ENCODE measurements at places on chromosomes 11 and 22.

DNA sequence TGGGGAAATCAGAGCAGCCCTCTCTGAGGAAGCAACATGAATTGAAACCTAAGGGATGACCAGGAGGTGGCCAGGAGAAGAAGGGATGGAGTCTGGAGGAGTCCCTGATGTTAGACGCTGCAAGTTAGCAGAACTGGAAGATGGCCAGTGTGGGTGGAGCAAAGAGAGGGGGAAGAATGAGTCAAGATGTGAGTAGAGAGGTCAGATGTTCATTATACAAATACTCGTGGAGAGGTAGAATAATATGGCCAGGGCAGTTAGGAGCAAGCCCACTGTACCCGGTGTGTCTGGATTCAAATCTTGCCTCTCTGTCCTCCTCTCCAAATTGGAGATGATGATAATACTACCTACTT is 242.0 kb downstream of the TENM4 start:
- DNase-seq = no peak

GRCh38 chr22:38191055-38191454 is 9.4 kb upstream of the PLA2G6 start:
- no peak for DNase-seq

DNA sequence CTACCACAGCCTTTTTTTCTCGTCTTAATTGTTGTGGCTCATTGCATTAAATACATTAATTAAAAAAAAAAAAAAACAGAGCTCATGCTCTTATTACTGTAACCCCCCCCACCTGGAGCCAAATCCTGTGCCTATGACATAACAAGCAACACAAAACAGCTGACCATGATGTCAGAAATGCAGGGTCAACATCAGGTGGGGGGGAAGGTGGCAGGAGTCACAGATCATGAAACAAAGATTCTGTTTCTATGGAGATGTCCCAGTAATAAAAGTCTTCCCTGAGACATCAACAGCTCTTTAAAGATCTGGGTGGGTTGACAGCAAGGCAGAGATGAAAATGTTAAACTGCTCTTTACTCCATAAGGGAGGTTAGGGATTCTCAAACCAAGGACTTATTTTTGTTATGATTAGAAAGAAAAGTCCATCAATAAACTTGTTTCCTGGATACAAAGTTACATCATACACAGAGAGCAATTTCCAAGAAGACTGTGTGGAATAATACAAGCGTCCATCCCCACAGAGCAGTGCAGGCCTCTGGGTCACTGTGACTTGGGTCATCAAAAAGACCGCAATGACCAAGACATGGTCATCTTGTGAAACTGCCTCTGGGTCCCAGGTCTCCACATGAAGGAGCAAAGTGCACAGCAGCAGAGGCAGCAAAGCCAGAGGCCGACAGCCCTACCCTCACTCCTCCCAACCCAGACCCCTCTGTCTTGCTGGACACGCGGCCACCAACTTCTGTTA is 42.7 kb upstream of the CYP2D6 start:
- no peak for DNase-seq

GRCh38 chr11:22192642-22193347 is at the start of gene ANO5:
ANO5 (plus strand) TSS chr11:22193085; CDS start chr11:22193493, 408 bp downstream.
- peak; percentile 18 for DNase-seq

DNA sequence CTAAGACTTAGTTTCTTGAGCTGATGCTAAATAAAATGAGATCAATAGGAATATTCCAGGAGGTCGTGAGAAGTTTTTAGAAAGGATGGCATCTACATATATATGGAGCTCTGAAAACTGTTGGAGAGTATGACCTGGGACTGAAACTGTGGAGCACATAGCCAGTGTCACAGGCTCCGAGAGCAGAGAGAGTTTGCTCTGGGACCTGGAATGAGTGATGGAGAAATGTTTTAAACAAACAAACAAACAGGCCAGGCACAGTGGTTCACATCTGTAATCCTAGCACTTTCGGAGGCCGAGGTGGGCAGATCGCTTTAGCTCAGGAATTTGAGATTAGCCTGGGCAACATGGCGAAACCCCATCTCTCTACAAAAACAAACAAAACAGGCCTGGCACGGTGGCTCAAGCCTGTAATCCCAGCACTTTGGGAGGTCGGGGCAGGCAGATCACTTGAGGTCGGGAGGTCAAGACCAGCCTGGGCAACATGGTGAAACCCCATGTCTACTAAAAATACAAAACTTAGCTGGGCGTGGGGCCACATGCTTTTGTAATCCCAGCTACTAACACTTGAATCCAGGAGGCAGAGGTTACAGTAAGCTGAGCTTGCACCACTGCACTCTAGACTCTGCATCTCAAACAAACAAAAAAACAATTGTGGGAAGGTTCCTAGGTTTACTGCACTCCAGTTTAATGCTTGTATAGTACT is 67.1 kb downstream of the SLC35F2 start:
- no peak for DNase-seq

GRCh38 chr11:85823816-85824215 is 12.9 kb upstream of the SYTL2 start:
- no peak for DNase-seq

DNA sequence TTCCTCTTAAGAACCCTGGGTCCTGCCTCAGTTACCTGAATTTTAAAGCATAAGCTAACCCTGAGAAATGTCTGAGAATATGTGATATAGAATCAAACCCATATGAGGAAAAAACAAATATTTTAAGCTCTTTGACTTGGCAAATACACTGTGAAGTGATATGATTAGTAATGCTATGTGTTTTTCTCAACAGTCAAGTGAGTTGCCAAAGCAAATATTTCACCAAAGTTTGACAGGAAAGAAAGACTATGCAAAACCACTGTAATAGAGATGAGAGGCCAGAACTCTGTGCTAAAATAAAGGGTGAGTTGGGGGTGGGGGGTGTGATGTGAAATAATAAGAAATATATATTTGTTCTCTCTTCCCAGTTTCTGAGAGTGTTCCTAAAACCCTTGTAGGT is 613.5 kb upstream of the CCDC179 start:
- DNase-seq = no peak

DNA sequence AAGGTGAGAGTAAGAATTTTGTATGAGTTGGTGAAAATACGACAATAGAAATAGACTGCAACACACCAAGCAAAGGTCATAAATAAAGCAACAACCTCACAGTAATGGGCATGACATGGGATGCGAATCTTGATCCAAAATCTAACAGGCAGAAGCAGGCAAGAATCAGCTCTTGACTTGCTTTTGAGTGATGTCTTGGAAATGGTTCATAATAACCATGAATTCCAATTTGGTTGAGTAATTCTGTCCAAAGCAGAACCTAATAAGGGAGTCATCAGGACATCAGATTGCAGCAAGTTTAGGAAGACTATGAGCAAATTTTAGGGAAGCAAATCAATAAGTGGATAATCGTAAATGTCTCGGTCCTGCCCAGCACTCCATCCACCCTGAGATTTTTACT is 224.0 kb upstream of the ISX start:
- DNase-seq = no peak

- no peak for DNase-seq
Measured at GRCh38 chr11:37442576-37442975, 844.5 kb upstream of the RAG2 start.

DNA sequence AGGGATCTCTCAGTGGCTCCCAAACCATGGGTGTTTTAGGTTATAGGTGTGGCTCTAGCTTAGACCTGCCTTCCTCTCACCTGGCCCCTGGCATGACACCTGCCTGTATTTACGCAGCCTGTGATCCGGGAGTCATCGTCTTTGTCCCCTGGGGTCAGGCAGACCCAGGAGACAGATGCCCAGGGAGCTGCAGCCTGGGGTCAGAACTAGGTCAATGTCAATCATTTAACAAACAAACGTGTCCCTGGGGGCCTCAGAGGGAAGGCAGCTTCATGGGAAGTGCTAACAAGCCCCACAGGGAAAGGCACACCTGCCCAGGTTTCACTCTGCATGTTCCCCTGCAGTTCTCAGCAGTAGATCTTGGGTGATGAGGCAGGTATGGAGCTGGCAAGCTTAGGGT is 12.0 kb downstream of the BACE1-AS start:
- no peak for DNase-seq

DNA sequence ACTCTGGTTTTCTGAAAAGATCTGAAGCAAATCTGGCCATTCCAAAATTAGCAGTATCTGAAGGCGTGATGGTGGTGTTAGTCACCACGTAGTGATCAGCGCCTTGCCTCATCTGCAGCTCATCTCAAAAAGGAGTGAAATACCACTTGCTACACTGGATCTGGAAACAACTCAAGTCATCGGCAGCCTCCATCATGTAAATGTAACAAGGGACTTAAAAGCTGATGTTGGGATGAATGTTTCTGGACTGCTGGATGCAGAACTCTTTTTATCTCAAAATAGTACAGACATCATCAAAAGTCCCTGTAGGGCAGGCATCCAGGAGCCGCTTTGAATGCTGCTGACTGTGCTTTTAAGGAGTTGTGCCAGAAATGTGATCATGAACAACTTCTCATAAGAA is 14.1 kb upstream of the APLP2 start:
- DNase-seq = no peak

- no peak for DNase-seq
Measured at GRCh38 chr11:84522331-84522730, 1104.8 kb downstream of the DLG2 start.

- DNase-seq = no peak
Measured at GRCh38 chr11:359181-359714, 10.1 kb upstream of the B4GALNT4 start.

- DNase-seq = no peak
Measured at GRCh38 chr11:123681030-123681429, 26.6 kb upstream of the SCN3B start.

- no peak for DNase-seq
Measured at GRCh38 chr11:102914238-102915043, 39.7 kb upstream of the MMP12 start.

GRCh38 chr22:16834971-16835370 is 9.8 kb upstream of the XKR3 start:
- DNase-seq = no peak

DNA sequence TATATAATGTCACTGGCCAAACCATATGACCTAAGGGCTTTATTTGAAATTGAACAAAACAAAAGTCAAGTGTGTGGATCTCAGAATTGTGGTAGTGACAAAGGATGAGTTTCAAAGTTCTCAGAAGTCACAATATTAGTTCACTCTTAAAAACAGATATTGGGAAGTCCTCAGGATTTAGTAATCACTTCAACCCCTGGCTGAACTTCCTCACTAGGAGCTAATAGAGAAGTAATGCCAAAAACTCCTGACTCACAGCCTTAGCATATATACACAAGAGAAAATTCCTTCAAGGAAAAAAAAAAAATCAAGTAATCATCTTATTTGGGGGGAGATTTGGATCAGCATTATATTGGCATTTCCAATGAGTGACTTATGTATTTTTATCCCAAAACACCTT is 75.6 kb upstream of the APOA1 start:
- no peak for DNase-seq

DNA sequence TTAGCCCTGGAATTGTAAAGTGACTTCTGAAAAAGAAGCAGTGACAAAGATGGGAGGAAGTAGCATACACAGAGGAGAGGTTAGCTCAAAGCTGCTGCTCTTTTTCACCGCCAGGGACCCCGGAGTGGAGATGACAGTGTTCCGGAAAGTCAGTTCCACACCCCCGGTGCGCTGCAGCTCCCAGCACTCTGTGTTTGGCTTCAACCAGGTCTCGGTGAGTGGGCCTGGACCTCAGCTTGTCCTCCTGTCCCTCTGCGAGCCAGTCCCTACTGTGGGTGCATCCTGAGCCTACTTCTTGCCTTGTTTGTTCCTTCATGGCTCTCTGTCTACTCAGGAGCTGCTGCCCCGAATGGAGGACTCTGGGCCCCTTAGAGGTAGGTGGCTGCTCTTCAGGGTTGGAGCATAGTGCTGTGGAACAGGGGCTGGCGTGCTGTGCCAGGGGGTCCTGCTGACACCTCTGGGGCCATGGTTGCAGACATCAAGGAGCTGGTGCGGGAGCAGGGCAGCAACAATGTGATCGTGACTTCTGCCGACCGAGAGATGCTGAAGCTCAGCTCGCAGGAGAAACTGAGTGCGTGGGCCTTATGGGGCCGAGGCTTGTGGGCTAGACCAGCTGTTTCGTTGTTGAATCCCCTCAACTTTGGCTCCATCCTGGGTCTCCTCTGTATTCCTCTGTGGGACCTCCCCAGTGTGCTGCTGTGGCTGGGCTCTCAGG is 1.7 kb downstream of the PCNX3 start:
- no peak for DNase-seq

- no peak for DNase-seq
Measured at GRCh38 chr11:118216621-118217481, 8.0 kb downstream of the JAML start.

- no peak for DNase-seq
Measured at GRCh38 chr11:70913715-70914231, 338.6 kb downstream of the SHANK2 start.
